Parietal lobe (tissue), 2 donors: ENCODE measurements at places on chromosomes 5 and 9. TPM values are rescaled to one million over a fixed set of nuclear protein-coding genes. Genes with fewer than 3 reads are reported as not detected.

LECT2 gene
- total RNA-seq, result not detected

ZBED3 gene
- total RNA-seq, result 4.4 TPM

SLC6A18 gene
- total RNA-seq, result not detected

UBLCP1 gene
- 17.8 TPM for total RNA-seq

GALNT12 gene
- total RNA-seq, result 1.9 TPM

PHF19 gene
- total RNA-seq, result 11.6 TPM

ZFP2 gene
- total RNA-seq, result 10.3 TPM

LCN15 gene
- not detected for total RNA-seq
